ENCODE measurements at places on chromosomes 16 and 17.

- no peak for DNase-seq
Observed at GRCh38 chr16:86020971-86021370, 122.0 kb downstream of the IRF8 start.

GRCh38 chr16:19228575-19228974, 57.0 kb upstream of the CLEC19A start:
- DNase-seq = no peak

- no peak for DNase-seq
Observed at GRCh38 chr17:49564638-49565037, 11.0 kb upstream of the NXPH3 start.

DNA sequence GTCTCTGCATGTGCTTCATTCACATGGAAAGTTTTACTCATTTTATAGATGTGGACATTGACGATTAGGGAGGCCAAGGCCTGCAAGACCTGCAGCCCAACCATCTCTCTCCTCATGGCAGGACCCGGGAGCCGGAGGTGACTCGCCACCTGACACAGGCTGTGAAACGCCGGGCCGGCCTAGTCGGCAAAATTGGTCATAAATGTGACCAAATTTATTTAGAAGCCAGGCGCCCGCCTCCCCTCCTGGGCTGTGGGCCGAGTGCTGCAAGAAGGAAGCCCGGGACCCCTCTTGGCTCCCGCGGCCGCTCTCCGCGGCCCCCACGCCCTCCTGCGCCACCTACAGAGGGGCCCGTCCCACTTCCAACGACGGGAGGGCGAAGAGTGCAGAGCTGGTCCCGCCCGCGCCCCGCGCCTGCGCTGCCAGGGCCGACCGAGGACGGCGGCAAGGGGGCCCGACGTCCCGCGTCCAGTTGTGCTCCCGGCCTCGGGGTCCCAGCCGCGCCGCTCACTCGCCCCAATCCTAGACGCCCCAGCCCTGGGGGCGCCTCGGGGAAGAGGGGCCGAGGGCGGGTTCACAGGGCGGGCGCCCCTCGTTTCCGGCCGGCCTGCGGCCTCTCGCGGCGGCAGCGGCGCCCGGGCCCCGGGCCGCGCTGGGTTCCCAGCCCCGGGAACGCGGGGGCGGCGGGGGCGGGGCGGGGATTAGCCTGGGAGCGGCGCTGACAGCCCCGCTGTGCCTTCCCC, 47.5 kb downstream of the WNT3 start:
- DNase-seq = peak; percentile 70

DNA sequence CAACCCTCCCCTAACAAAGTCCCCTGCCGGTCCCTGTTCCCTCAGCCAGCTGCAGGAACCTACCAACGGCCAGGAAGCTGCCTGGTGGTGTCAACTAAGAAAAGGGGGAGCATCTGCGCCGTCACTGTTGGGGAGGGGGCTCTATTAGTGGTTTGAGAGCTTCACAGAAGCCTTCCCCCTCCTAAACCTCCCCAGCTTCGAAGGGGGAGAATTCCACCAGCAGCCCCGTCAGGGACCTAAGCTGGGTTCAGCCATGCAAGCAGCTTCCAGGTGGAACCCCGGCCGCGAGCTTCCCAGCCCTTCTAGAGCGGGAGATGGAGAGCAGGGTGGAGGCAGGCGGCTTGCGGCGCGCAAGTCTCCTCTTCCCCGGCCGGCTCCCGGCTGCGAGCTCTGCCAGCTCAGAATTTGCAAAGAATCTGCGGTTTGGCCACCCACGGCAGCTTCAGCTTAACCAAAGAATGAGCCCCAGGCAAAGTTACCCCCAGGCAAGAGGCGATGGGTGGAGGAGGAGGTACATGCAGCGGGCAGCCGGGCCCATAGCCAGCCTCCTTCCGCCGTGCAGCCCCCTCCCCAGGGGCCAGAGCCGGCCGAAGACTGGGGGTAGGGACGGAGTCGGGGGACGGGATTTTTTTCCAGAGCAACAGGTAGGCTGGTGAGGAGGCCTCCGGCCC, 33.7 kb downstream of the DDX19A start:
- DNase-seq = peak; percentile 57
